B cell (primary cell): ENCODE measurements at places on chromosomes 3 and 15. TPM values are rescaled to one million over a fixed set of nuclear protein-coding genes. Genes with fewer than 3 reads are reported as not detected.

DNA sequence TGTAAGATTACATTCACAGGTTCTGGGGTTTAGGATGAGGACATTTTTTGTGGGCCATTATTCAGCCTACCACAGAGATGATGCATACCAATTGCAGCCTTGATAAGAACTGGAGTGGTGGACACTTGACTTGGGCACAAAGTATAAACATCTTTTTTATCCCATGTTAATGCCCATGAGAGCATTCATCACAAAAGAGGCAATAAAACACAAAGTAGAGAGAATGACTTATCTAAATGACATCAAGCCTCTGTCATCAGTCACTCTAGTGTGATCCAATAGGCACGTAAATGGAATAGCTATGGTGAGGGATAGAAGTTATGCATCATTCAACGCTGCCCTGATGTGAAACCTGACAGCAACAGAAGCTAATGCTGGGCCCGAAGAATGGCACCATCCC, 25.8 kb downstream of the VEPH1 start:
- DNase-seq, result no peak

GRCh38 chr15:39645138-39645975, 64.5 kb downstream of the THBS1 start:
- no peak for DNase-seq

DNA sequence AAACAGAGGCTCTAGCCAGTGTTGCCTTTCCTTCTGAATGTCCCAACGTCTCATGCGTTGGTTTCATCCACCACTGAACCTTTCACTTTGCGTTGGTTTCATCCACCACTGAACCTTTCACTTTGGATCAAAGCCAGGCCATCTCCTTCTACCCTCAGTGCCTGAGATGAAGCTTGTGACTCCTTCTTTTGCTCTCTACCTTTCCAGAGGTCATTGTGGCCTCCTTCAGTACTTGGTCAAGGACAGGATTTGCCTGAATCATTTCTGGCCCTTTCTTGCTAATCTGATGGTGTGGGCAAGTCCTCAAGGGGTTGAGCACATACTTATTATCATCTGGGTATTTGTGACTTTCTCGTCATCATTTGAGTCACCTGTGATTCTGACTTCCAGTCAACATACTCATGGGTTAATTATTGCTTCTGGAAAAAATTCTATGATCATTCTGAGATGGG, 50.0 kb downstream of the SELENOT start:
- DNase-seq, result no peak

- DNase-seq, result no peak
Observed at GRCh38 chr3:109430911-109431563, 93.7 kb upstream of the DPPA4 start.

GRCh38 chr3:61910732-61911131, 349.4 kb downstream of the PTPRG start:
- no peak for DNase-seq

DNA sequence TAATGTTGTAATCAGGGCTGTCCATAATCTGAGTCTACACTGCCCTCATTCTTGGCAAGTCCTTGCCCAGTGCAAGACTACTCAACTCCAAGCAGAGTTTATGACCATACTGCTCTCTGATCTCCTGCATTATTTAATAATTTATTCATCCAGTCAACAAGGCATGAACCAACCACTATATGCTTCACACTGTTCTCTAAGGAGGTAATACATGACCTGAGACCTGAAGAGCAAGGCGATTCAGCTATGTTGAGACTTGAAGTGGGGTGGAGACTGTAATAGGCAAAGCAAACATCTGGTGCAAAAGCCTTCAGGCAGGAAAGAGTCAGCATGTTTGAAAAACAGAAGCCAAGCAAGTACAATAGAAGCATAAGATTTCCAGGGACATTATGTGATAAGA, 1362.8 kb downstream of the ROBO2 start:
- DNase-seq, result no peak

DNA sequence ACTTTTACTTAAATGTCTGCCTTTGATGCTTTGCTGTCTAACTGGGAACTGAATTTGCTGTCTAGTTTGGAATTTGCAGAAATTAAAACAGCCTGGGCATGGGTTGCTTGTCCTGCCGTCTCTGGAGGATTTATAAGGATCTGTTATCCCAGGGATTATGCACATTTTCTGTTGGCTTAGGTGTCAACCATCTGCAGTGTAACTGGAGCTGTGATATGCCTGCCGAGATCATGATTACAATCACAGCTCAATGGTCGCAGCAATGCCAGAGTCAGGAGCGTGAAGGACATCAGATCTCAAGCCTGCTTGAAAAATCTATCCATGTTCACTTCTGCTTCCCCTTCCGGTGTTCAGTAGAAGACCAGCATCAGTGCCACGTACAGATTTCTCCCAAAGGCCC, 41.8 kb upstream of the SETMAR start:
- DNase-seq, result no peak

GRCh38 chr15:64146041-64146440, 5.5 kb upstream of the SNX22 start:
- no peak for DNase-seq

The GABRR3 gene
- total RNA-seq, result not detected in 2 replicates

The CD200R1 gene
- total RNA-seq, result 3.6 and 4.4 TPM in 2 replicates

The DUOXA1 gene
- 0.74 TPM in 1 of 2 replicates, not detected in the other for total RNA-seq

The SPTBN5 gene
- total RNA-seq, result 0.68 and 1.4 TPM in 2 replicates
